Iris pigment epithelial cell (primary cell): ENCODE measurements at places on chromosomes 3 and 15.

GRCh38 chr15:61687651-61688050 lies 372.6 kb downstream of the VPS13C start:
- DNase-seq: no peak

- DNase-seq: no peak
These were observed 30.9 kb downstream of the CBLB start for GRCh38 chr3:105837947-105838346.

GRCh38 chr15:99126930-99127329 lies 22.1 kb downstream of the SYNM start:
- no peak for DNase-seq

- no peak for DNase-seq
These were observed 109.6 kb upstream of the CTDSPL start for GRCh38 chr3:37751967-37752648.

GRCh38 chr3:177804646-177805045 lies 607.4 kb upstream of the TBL1XR1 start:
- no peak for DNase-seq

- DNase-seq: no peak
These were observed 32.3 kb downstream of the RFT1 start for GRCh38 chr3:53097887-53098286.

GRCh38 chr3:89098964-89099585 lies 8.3 kb upstream of the EPHA3 start:
- peak; percentile 58 for DNase-seq

DNA sequence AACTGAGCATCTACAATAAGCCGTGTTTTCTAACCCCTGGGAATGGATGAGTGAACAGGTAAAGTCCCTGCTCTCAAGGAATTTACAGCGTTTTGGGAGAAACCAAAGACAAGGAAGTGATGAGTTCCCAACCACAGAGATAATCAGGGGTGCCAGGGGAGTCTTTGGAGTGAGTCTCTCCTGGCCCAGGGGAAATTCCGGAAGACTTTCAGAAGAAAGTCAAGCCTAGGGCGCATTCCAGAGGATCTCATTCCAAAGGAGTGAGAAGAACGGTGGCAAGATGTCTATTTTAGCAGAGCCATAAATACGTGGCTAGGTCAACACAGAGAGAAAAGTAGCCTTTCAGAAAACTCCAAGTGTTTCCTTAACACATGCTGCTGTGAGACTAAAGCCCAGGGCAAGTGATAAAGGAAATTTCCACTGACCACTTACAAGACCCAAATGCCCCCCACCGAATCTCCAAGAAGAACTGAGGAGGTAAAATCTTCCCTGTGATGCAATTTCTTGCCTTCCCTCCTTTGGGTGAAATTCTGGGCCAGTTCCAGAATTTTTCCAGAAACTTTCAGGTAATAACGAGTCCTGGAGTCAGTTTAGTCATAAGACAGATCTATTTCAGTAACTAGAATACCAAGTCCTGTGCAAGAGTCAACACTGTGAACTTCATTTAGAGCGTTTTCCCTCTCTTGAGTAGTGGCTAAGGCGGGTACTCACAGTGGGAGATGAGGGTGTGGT lies 437.4 kb downstream of the NR2F2 start:
- no peak for DNase-seq

DNA sequence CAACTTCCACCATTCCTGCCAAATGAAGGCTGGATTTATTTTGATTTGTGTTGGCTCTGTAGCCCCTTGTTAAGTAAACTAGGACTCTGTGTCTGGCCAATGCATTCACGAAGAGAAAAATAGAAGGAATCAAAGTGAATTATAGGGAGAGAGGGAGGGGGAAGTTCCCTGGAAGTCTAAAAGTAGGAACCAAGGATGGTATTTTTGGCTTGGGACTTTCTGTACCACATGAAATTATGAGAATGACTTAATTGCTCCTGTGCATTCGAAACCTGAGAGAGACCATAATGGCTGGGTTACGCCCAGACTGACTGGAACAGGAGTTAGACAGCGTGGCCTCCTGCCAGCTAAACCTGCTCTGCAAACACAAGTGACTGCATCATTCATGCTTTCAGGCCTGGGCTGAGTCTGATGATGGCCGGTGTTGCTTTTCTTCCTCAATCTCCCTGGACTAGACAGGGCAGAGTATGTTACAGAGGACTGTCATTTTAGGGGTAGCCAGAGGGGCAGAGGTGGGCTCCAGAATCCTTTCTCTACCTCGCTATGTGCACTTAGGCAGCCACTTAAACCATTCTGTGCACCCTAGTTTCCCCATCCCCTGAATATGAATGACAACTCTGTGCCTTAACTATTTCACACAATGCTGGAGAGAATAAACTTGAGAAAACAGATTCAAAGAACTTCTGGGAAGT lies 58.9 kb downstream of the MYO1E start:
- peak; percentile 84 for DNase-seq
